MG63 (cell line): ENCODE measurements at places on chromosomes 5 and 9. TPM values are rescaled to one million over a fixed set of nuclear protein-coding genes. Genes with fewer than 3 reads are reported as not detected.

DNA sequence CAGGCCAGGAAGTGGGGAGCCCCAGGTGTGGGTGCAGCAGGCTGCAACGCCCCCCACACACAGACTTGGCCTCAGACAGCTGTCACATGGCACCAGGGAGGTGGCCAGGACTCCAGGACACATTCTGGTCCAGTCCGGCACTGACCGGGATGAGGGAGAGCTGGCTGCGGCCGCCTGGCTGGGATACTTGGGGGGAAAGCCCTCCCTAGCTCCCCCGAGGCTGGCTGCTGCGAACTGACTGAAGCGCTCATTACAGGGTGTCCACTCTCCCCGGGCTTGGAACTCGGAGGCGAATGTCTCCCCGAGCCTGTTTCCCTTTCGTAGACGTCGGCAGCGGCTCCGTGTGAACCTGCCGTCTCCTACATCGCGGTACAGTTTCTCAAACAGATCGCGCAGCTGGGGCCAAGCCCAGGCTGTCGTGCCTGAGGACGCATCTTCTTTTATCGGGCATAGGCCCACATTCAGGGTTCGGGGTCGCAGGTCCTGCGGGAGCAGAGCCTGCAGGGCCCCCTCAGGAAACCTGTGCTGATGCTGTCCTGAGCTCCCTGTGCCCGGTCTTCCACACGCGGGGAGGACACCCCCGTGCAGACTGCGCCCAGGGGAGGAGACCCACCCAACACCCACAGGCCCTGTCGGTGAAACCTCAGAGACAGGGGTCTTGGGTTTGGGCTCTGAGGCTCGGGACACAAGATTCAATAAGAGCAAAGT lies 19.8 kb downstream of the NACC2 start:
- no peak for DNase-seq

- DNase-seq = no peak
Measured at GRCh38 chr9:135513351-135513846, 7.8 kb upstream of the LCN1 start.

DNA sequence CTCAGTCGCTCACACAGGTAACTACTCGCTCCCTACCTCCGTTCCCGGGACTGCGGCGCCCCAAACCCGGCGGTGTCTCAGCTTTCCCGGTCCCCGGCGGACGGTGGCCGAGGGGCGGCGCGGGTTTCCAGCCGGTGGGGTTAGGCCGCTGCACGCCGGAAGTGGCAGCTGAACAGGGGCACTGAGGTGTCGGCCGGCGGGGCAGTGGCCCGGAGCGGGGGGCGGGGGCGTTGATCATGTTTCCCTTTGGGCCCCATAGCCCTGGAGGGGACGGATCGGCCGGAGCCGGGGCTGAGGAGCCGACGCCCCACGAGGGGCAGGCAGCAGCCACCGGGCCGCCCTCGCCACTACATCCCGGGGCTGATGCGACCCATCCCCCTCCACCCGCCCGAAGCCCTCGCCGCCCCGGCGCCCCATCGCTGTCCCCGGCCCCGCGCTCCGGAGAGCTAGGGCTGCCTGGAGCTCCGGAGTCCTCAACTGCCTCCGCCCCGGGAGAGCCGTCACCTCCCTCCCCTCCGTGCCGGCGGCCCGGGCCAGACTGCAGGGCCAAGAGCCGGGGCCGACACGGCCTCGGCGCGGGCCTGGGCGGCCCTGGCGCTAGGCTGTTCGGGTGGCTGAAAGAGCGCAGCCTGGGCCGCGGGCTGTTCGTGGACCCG lies at the start of gene DCAF10:
Gene DCAF10, plus strand, starts transcription at position 167 of the 656 bp plus-strand sequence. Its CDS starts 70 bp downstream, at position 237.
- DNase-seq = peak; percentile 83

DNA sequence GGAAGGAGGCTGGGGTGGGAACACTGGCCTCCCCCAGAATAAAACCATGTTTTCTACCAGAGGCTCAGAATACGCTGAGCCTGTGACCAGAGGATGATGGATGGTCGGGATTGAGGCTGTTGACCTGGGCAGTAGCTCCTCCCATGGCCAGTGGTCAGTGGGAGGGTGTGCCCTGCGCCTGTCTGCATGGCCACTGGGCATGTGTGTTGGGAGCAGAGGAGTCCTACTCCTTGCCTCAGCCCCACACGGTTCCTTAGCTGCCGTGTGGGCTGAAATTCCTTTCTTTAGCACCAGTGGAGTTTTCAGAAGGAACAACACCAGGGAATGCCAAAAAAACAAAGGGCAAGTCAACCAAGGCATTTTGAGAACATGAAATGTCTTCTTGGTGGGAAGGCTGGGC lies 8.5 kb upstream of the RMND5B start:
- DNase-seq = no peak

- DNase-seq = no peak
Measured at GRCh38 chr9:21554813-21555212, 72.7 kb upstream of the IFNE start.

- DNase-seq = no peak
Measured at GRCh38 chr9:38478211-38478610, 54.0 kb upstream of the IGFBPL1 start.

Gene RASGEF1C
- not detected in 2 replicates for total RNA-seq

Gene OTP
- total RNA-seq = not detected in 2 replicates
